ENCODE measurements at places on chromosomes 6 and 20.

- no peak for DNase-seq
Measured at GRCh38 chr6:17336425-17336824, 55.3 kb downstream of the RBM24 start.

- no peak for DNase-seq
Measured at GRCh38 chr6:15736297-15736696, 73.5 kb upstream of the DTNBP1 start.

DNA sequence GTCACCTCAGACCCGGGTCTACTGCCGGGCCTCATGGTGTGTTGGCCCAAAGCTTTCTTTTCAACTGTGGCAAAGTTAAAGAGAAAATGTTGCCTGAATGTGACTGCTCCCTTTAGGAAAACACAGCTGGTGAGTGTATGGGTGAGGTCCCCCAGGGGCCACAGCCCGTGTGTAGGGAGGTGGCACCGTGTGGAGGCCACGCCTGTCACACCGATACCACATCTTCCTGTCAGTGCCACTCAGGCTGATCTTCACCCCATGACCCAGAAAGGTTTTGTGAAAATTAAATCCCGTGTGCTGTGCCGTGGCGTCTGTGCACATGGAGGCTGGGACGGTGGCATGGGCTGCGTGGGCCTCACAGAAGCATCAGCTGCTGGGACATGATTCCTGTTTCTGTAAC lies 10.7 kb upstream of the ADRM1 start:
- no peak for DNase-seq

GRCh38 chr6:135390458-135390857 lies 107.1 kb downstream of the AHI1 start:
- DNase-seq = no peak
